ENCODE measurements at places on chromosomes 4 and X.

- DNase-seq = no peak
Measured at GRCh38 chrX:152137771-152138387, 498 bp downstream of the MAGEA10 start.

DNA sequence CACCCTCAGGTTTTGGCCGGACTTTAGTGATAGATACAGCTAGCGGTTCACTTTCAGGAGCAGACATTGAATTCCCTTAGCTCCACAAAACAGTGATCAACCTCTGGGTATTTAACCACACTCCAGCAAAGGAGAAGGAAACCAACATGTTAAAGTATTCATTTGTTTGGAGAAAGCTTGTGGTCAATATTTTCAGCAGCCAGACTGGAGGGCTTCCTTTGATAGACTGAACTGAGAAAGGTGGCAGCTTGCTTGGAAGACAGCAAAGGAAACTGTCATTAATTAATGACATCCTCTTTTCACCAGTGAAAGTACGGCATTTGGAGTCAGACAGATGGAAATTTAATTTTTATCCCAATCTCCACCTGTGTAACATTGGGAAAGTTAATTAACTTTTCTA is 289.1 kb upstream of the CLNK start:
- DNase-seq = no peak

DNA sequence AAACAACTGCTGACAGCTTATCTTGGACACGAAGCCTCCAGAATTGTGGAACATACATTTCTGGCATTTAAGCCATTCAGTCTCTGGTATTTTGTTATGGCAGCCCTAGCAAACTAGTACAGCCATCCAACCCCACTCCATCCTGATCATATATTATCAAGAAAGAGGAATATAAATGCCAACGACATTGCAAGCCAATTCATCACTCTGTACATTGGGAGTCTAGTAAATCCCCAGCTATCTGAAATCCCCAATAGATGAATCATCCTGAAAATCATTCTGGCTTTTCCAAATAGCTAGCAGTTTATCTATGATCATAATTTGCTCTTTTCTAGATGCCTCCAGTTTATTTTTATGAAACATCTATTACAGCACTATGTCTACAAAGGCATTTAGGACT is 41.1 kb downstream of the FRMD7 start:
- DNase-seq = no peak

DNA sequence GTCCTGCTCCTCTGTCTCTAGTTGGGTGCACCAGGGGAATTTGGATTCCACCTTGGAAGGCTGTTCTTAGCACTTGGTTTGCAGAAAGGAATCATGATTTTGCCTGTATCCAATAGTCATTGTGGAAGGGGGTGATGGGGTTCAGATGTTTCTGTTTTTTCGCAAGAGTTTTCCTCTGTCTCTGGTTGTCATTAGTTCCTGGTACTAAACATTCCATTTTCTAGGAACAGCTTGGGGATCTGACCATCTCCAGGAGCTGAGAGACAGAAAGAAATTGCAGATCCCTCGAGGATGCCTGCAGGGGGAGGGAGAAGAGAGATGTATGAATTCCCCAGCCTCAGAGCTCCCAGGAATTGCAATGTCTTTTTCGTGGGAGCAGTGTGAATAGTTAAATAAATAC is 70.9 kb downstream of the CYTL1 start:
- DNase-seq = no peak

GRCh38 chr4:148405161-148405893 is 36.9 kb downstream of the NR3C2 start:
- no peak for DNase-seq

DNA sequence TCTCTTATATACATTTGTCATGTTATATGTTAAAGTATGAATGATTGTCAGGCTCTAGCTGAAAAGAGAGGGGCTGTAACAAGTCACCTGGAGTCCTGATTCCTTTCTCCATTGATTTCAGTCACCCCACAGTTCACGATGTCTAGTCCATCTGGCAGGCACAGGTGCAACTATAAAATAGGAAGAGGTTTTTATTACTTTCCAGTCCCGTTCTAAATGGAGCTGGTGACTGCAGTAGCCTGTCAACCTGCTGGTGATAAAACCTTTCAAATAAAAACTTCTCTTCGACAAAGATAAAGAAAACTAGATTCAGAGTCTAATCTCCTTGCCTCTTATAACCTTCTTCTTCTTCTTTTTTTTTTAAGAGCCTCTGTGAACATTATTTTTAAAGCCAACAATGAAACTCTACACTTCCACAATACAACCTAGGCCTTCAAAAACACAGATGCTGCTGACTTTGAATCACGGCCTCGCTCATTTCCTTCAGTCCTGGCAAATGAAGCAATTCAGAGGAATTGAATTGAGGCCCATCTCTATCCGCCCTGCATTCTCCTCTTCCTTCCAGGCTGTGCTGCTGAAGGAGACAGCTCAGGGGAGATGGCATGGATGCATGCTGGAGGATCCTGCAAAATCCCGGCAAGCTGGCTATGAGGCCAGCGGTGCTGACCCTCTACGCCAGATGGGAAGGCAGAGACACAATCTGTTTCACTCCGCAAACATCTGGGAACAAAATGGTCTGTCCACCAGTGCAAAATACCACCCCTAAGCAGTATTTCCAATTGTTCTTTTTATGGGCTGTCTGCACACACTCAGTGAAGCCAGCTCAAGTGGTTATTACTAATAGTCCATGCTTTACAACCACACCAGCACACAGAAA is 27.3 kb upstream of the CDKN2AIP start:
- no peak for DNase-seq

DNA sequence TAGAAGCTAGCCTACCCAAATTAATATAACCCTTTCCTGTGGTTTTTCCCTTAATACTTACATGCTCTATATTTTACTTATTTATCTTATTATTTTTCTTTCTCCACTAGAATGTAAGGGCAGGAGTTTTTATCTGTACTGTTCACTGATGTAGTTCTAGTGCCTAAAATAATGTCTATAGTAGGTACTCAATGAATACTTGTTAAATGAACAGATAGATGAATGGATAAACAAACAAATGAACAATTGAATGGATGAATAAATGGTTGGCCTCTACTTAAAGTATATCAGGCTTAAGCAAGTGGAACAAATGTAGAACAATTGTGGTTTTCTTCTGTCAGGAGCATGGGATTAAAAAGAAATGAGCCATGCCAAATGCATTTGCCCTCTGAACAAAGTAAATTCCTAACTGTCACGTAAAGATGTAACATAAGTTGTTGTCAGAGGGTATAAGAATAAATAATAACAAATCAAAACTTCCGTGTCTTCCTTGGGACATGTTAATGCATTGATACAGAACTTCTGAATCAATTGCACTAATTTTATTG is 54.1 kb downstream of the SYTL5 start:
- DNase-seq = no peak

- no peak for DNase-seq
Measured at GRCh38 chr4:113674251-113674650, 87.3 kb downstream of the CAMK2D start.

DNA sequence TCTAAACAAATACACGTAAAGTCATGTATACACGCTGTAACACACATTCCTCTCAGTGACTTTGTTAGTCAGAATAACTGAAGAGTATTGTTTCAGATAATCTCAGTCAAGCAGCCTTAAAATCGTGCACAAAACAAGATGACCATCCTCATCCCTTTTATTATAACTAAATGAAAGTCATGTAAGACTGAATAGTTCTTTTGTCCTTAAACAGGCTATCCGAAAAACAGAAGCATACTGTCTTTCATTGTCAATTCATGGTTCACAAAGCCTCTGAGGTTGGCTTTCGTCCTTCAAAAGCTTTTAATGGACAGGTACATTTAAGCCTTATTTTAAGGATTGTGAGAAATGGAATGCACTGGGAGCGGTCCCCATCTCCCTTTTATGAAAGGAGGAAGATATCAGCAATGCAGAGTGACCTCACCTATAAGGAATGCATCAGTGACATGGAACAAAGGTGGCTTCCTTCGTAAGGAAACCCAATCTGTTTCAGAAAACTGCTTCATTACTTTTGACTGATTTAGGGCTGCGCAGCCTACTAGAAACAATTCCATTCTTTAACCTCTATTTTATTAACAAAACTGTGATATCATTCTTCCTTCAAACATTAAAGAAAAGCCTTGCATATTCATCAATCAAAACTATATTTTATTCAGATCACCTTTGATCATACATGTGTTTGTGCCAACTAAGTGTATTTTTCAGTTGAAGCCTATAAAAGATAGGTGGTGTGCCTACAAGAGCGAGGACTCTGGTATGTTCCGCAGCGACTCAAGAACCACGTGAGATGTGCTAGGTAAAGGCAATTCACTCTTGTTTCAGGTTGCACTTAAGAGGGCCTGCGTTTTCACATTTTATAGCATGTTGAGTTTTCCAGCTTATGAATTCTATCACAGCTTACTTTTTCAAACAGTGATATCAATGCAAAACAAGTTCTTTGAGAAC is 19.2 kb downstream of the SH3RF1 start:
- no peak for DNase-seq

DNA sequence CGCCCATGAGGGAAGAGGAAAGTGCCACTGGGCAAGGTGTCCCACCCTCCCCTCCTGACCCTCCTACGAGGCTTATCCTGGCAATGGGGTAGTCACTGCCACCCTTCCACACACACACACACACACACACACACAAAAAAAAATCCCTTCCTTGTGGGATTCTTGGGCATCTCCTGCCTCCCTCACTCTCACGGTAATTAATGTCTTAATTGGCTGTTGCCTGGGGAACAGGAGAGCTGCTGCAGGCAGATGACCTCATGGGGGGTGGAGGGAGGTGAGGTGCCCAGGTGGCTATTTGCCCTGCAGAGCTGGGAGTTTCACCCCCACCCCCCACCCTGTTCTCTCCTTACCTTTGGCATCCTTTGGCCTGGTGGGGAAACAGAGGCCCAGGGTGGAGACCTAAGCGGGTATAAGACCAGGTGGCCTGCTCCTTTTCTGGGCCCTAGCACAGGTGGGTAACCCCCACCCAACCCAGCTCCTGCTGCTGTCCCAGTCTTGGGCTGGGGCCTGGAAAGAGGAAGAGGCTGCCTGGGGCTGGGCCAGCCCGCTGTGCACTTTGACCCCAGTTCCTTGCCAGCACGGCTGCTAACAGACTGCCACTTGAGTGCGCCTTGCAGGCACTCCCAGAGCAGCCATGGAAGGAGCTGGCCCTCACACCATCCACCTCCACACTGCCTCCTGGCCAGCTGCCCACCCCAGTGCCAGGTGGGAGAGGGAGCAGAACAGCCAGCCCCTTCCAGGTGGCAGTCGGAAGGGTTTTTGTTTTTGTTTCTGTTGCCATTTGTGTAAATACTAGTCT is 12.6 kb downstream of the EFNB1 start:
- DNase-seq = no peak

GRCh38 chrX:22122510-22122909 is 90.4 kb downstream of the PHEX start:
- no peak for DNase-seq

GRCh38 chrX:123399709-123400108 is 215.6 kb downstream of the GRIA3 start:
- DNase-seq = no peak

DNA sequence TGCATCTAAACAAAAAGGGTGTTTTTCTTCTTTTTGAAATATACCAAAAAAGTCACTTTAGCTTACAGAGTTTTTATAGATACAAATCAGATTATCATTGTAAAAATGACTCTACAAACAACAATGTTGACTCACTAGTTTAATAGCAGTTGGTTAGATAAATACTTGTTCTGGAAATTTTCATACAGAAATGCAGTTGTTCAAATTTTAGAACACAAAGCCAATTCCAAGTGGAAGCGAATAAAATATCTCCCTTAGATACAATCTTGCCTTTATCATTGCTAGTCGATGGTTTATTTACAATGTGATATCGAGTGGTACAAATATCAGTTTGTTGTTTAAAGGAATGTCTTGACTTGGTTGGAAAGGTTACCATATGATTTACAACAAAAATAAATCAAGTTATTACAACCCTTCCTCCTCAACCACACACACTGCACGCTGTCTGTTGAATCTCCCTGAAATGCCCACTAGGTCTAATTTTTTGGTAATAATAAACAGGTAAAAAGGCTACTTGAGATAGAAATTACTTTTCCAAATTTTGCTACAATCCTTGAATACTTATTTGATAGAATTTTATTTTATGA is 114.8 kb downstream of the CDS1 start:
- no peak for DNase-seq

DNA sequence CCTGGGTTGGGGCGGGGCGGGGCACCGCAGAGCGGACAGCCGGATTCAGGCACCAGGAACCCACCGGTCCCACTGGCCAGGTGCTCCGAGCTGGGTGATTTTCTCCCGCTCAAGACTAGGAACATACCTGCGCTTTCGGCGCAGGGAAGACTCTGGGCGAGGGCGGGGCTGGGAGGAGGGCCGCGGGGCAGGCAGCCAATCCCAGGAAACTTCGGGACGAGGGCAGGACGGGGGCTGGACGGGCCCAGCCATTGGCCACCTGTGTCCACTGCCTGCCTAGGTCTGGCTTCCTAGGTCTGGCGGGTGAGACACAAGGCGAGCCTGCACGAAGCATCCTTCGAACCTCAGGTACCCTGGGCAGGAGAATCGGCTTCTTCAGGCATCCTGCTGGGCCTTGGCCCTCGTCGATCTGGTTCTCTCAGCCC is 274 bp upstream of the ERVMER34-1 start:
- DNase-seq = no peak

- no peak for DNase-seq
Measured at GRCh38 chrX:15813416-15813815, 23.1 kb downstream of the ZRSR2 start.

DNA sequence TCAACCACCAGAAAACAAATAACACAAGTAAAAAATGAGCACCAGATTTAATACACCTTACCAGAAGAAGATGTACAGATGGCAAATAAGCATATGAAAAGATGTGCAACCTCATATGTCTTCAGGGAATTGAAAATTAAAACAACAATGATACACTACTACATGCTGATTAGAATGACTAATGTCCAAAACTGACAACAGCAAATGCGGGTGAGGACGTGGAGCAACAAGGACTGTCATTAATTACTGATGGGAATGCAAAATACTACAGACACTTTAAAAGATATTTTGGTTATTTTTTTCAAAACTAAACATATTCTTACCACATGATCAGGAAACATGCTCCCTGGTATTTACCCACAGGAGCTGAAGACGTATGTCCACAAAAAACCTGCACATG is 140.3 kb downstream of the FRYL start:
- DNase-seq = no peak

DNA sequence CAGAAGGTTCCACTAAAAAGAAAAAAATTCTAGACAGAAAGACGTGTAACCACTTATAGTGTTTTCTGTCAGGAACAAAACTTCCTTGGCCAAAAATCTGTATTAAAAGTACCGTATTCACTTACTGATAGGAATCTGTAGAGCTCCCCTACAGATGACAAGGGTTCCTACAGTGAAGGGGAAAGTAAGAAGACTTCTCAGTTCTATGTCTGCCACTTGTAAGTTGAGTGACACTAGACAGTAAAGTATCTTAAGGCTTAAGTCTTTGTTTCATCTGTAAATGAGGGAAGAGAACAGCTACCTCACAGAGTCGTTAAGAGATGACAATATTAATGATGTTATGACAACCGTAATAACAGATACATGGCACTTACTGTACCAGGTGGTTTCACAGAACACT is 3.3 kb downstream of the COQ2 start:
- DNase-seq = no peak

DNA sequence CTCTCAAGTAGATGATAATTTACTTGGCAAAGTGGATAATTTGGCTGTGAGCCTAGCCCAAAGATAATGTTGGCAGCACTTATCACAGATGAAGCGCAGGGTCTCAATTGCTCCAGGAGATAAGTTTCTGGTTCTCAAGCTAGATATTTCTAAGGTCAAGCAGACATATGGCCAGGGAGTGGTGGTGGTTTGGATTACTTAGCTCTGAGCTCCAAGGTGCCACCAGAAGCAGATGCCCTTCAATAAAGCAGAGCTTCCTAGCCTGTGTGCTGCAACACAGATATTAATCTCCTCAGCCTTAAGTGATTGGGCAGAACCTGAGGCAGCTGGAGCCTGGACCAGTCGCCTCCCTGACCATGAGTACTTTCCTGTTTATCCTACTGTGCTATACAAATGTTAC is 79.2 kb upstream of the NALF2 start:
- DNase-seq = no peak

Data from stimulated activated CD4-positive, alpha-beta T cell treated with anti-CD3 and anti-CD28 coated beads, Interleukin-15, amount 100 ng/mL, for 48 hours (primary cell).